ENCODE measurements at places on chromosomes 2 and 18. TPM values are rescaled to one million over a fixed set of nuclear protein-coding genes. Genes with fewer than 3 reads are reported as not detected.

Gene SPEG
- 13.0 TPM for total RNA-seq

Gene SPC25
- 5.3 TPM for total RNA-seq

Gene ROCK2
- total RNA-seq = 50.5 TPM

Gene SNTG2
- 4.5 TPM for total RNA-seq

Gene USP14
- 27.3 TPM for total RNA-seq

Gene HOXD8
- total RNA-seq = not detected

Gene MC4R
- total RNA-seq = 3.3 TPM
